ENCODE measurements at places on chromosomes 12 and 14. TPM values are rescaled to one million over a fixed set of nuclear protein-coding genes. Genes with fewer than 3 reads are reported as not detected.

ARHGAP9 gene
- total RNA-seq: not detected

MIP gene
- not detected for total RNA-seq

TAS2R10 gene
- 0.13 TPM for total RNA-seq

APOF gene
- not detected for total RNA-seq

ANO6 gene
- total RNA-seq: 55.1 TPM

DBX2 gene
- not detected for total RNA-seq

SP7 gene
- 0.13 TPM for total RNA-seq

PSME1 gene
- total RNA-seq: 311 TPM

HIP1R gene
- 77.3 TPM for total RNA-seq

NKX2-8 gene
- not detected for total RNA-seq

GDF3 gene
- 0.74 TPM for total RNA-seq

DUSP6 gene
- total RNA-seq: 105 TPM

METTL3 gene
- total RNA-seq: 53.6 TPM

IL31 gene
- not detected for total RNA-seq

CORO1C gene
- total RNA-seq: 179 TPM

KRT72 gene
- total RNA-seq: not detected

DIO3 gene
- not detected for total RNA-seq

DEGS2 gene
- not detected for total RNA-seq

MYO1H gene
- not detected for total RNA-seq

CACNA1C gene
- 0.05 TPM for total RNA-seq

HSPB8 gene
- total RNA-seq: 19.1 TPM

EPYC gene
- not detected for total RNA-seq

SLC10A1 gene
- not detected for total RNA-seq

GLIPR1L2 gene
- 0.05 TPM for total RNA-seq

LUM gene
- not detected for total RNA-seq

GLS2 gene
- not detected for total RNA-seq

DNAJC22 gene
- total RNA-seq: 0.98 TPM

CATSPERB gene
- under 0.01 TPM for total RNA-seq

RPL10L gene
- total RNA-seq: not detected

TRPV4 gene
- total RNA-seq: 3.4 TPM

PRPH gene
- total RNA-seq: not detected

PIP4P1 gene
- 13.5 TPM for total RNA-seq

MAP1LC3B2 gene
- total RNA-seq: 0.44 TPM

MDGA2 gene
- not detected for total RNA-seq

TMEM30B gene
- total RNA-seq: 0.20 TPM

NR1H4 gene
- total RNA-seq: not detected

GZMH gene
- not detected for total RNA-seq

RNASE2 gene
- total RNA-seq: not detected

PLD4 gene
- not detected for total RNA-seq

TTC8 gene
- 10.9 TPM for total RNA-seq

ADAM21 gene
- total RNA-seq: 0.07 TPM

CSRNP2 gene
- total RNA-seq: 19.2 TPM

PTPRQ gene
- not detected for total RNA-seq

ASCL1 gene
- not detected for total RNA-seq

DIABLO gene
- 60.7 TPM for total RNA-seq

CNOT2 gene
- total RNA-seq: 89.1 TPM

SGPP1 gene
- total RNA-seq: 11.8 TPM

SMIM41 gene
- not detected for total RNA-seq

RNASE7 gene
- total RNA-seq: not detected

EID3 gene
- 5.4 TPM for total RNA-seq

ETFBKMT gene
- 1.9 TPM for total RNA-seq

AMIGO2 gene
- 1.2 TPM for total RNA-seq
